ENCODE measurements at places on chromosomes 7 and 10.
A peak's percentile ranks its signal among the peaks of the same experiment; 100 is the strongest.

GRCh38 chr10:48768926-48769325, 84.3 kb downstream of the WDFY4 start:
- DNase-seq, result no peak

DNA sequence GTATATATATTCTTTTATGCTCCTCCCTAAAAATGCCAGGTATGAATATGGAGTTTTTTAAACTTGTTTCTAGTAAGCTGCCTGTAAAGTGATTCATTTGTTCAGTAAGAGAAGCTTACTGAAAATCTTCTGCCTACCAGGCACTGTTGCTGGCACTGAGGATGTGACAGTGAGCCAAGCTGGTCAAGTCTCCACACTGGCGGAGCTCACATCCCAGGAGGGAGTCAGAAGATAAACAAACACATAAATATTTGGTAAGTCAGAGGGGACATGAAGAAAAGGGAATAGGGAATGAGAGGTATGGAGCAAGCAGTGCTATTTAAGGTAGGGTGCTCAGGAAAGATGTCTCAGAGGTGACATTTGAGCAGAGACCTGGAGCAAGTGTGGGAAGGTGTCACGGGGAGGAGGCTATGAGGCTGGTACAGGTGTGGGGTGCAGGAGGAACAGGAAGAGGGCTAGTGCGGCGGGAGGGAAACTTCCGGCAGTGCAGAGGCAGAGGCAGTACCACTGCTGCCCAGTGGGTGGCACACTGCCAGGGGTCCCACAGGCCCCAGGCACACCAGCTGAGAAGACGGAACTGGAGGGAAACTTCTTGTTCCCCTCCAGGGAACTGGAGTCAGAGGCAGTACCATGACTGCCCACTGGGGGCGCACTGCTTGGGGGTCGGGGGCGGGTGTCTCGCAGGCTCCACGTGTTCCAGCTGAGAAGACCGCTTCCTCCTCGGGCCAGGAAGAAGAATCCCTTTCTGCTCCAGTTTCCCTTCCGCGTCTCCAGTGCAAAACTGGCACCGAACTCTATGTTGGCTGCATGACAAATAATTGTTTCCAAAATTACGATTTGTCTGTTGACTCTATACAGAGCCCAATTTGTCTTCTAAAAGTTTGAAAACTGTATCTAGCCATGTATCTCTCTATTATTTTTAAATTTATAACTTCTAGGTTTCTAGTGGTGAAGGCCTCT, 161.0 kb downstream of the TEX36 start:
- DNase-seq, result no peak

DNA sequence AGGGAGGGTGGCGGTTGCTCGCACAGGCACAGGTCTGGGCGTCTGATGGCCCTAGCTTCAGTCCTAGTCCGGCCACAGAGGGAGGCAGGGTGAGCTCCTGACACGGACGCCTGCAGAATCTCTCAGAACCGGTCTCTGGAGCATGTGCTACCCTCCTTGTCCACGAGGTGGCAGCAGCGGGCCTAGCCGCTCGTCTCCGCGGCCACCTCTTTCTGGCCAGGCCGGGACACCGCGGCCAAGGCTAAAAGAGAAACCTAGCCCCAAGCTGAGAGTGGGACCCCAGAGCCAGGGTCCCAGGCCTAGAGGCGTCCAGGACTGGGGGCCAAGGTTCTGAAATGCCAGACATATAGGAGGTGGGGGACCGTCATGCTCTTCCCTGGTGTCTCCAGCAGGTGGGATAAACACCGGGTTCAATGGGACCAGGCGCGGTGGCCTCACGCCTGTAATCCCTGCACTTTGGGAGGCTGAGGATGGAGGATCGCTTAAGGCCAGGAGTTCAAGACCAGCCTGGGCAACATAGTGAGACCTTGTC, 3.2 kb upstream of the LAT2 start:
- peak; percentile 73 for DNase-seq

DNA sequence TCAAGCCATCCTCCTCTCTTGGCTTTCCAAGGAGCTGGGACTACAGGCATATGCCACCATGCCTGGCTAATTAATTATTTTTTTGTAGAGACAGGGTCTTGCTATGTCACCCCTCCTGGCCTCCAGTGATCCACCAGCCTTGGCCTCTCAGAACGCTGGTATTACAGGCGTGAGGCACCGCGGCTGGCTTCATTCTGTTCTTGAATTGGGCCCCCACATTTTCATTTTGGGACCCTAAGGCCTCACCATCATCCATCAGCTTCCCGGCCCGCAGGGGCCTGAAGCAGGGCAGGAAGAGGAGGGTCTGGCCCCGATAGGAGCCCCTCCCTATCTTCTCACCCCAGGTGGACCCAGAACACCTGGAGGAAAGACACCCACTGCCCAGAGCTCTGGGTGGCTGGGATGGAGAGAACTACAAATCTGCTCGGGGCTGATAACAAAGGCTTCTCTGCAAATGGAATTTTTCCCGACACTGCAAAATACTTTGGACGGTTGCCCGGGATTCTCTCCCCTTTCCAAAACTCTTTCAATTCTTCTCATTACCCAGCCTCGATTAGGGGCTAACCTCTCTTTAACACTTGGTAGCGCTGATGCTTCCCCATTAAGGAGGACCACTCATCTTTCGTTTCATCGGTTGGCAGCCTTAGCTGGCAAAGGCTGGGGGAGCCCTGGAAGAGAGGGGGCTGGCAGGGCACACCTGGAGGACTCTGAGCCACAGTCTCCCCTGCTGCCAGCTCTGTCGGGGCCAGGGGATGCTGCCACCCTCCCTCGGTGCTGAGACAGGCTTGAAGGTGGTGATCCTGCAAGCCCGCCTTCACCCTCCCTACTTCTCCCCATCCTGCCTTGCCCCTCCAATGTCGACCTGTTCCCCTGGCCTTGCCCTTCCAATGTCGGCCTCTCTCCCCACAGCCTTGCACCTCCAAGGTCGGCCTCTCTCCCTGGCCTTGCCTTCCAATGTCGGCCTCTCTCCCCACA, 81.0 kb upstream of the GNA12 start:
- DNase-seq, result no peak

DNA sequence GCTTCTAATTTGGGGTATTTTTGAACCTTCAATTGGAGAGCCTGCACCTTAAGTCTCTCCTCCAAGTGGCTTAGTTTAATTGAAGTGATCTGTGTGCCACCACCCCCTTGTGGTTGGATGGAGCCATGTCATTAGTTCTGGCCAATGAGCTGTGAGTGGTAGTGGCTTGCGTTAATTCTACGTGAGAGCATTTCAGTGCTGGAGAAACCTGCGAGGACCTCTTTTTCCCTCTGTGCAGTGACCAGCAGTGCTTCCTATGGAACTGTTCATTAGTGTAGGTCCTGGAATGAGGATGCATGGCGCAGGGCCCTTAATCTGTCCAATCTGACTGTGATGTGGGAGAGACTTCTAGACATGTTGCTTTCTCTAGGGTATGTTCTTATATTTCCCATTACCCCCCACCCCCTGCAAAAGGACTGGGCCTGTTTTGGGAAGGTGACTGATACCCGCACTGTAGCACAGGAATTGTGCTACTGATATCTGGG, 3.8 kb downstream of the HILPDA start:
- DNase-seq, result peak; percentile 73

DNA sequence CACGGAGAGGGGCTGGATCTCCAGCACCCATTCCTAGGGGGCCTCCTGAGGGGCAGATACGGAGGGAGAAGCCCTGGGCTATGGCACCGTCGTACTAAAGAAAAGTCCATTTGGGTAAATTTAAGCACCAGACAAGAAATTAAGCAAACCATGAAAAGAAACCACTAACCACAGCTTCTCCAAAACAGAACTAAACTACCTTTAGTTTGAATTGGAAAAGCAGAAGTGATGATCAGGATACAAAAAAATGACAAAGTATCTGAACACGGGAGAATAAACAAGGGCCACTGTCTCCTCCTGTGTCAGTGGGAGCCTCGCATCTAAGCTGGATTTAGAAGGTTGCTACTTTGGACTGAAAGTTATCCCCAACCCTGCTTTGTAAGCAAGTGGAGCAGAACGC, 69.1 kb downstream of the DIP2C start:
- no peak for DNase-seq

- DNase-seq, result no peak
These were observed 168.7 kb upstream of the CTBP2 start for GRCh38 chr10:125329056-125329455.
